Stimulated activated CD4-positive, alpha-beta T cell treated with anti-CD3 and anti-CD28 coated beads, Interleukin-4, amount 100 ng/mL, for 1 hour (primary cell): ENCODE measurements at places on chromosomes 16 and 17.

- no peak for DNase-seq
These were observed 446.9 kb downstream of the UTP18 start for GRCh38 chr17:51707216-51707615.

GRCh38 chr16:54703339-54703738 is 227.3 kb upstream of the IRX5 start:
- no peak for DNase-seq

DNA sequence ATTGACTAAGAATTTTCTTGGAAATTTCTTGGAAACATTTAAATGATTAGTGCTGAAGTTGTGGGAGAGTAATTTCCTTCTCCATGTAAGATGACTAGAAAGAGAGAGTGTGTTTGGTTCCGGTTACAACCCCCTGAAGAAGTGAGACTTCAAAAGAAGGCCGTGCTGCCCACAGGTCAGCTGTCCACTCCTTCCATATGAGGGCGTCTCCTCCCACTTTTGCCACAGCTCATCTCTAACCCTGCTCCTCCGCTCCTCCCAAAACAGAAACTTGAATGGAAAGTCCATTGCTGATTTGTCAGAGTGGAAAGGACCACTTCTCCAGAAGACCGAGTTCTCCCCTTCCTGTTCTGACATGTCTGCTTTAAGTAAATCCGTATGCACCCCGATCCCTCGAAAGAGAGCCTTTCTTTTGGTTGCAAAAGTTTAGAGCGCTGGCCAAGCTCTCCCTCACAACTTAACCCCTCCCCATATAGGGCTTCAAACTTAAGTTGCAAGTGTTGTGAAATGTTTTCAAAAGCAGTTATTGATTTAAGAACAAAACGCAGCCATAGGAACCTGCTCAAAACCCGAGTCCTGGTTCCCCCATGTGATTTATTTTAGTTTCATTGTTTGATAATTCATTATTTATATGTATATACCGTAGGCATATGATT is 129.5 kb downstream of the SOCS1 start:
- DNase-seq, result no peak

DNA sequence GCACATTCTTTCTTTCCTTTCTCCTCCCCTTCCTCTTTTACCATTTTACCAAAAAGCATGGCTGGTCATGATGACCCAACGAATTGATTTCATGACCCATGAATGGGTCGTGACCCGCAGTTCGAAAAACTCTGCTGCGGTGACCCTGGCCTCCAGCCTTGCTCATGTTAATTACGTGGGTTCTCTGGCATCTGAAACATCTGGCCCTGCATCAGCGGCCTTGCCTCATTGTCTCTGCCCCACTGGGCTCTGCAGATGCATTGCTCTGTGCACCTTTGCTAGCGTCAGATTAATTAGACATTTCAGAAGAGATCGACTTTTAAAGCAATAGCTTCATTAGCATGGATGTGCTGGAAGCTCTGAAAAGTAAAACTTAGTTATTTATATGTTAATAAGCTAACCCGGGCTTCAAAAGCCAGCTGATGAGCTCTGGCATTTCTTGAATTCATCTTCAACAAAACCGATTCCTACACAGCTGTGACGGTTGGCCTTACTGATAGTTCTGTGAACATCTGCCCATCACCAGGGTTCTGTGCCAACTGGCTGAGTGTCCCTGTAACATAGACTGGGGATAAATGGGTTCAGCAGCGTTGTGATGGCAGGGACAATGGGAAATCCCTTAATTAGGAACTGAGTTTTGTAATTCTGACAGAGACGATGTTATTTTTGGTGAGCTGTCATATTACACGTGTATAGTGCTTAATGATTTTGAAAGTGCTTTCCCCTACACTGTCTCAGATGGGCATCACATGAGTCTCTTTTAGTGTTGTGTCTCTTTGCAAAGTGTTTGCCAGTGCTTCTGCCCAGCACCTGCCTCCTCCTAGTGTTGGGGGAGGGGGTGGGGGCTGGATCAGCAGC is 225.9 kb upstream of the EEF2KMT start:
- DNase-seq, result no peak

- no peak for DNase-seq
These were observed 4.7 kb downstream of the TPPP3 start for GRCh38 chr16:67388591-67388990.

DNA sequence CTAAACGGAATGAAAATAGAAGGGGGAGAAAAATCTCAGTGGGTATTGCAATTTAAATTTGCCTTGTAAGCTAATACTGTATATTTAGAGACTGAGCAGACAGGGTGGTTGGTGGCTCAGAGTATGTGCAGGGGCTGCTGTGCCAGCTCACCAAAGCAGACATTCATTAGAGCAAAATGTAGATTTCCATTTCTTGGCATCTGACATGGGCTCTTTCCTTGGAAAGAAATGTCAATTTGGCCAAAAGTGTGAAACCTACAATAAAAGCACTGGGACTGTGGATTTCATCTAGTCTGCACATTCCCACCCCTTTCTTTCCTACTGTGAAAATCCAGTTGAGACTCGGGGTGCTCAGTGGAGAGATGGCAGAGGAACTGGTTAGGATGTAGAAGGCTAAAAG is 145.1 kb upstream of the NOG start:
- DNase-seq, result no peak

DNA sequence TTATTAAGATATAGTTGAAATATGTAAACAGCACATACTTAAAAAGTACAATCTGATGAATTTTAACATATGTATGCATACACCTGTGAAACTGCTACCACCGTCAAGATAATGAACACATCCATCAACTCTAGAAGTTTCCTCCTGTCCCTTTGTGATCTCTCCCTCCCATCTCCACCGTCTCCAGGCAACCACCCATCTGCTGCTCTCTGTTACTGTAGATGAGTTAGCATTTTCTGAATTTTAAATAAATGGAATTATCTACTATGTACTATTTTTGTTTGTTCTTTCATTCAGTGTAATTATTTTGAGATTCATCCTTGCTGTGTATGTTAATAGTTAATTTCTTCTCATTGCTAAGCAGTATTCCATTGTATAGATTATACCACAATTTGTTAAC is 40.2 kb upstream of the SMPD3 start:
- no peak for DNase-seq

- no peak for DNase-seq
These were observed 29.6 kb upstream of the SREBF1 start for GRCh38 chr17:17866425-17866824.

- no peak for DNase-seq
These were observed 6.3 kb upstream of the CBX4 start for GRCh38 chr17:79845601-79845949.

DNA sequence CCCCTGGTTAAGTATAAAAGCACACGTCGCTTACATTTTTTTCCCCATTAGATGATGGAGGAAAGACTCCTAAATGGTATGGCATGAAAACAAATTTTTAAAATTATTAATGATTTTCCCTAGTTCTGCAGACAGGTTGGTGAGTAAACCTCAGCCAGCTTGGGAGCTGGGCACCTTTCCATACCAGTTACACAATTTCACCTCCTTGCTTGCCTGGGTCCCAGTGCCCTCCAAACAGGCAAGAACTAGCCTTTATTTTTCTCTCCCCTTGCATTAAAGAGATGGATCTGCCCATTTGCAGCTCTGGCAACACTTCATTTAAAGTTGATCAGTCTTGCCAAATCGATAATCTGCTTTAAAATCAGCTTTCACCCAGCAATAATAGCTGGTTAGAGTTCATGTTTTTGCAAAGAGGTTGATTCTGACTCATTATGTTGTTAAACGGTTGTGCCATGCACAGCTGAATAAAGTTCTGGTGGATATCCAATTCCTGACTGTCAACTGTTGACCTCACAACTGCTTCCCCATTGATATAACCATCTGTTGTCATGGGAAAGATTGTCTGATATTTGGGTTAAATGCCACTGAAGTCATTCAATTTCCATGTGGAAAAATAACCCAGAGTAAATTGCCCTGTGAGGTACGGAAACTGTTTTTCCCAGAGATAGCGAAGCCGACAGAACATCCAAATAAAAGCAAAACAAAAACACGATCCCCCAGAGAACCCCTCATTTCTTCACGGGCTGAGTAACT is 1.3 kb downstream of the C17orf58 start:
- DNase-seq, result no peak
